Progenitor cell of endocrine pancreas (in vitro differentiated cells): ENCODE measurements at places on chromosomes 1 and 21. TPM values are rescaled to one million over a fixed set of nuclear protein-coding genes. Genes with fewer than 3 reads are reported as not detected.

Gene PIGR
- total RNA-seq, result not detected in 2 replicates

DNA sequence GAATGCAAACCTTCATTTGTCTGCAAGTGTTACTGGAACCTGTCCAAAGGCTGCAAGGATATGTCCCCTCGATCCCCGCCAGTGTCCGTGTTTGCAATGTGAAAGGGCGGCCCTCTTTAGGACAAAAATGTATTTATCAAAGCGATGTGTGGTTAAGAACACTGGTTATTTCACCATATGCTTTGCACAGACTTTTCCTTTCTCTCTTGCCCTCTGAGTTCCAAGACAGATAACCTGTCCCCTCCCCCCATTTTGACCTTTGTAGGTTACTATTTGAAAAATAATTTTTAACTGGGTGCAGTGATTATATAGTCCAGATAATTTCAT is 1.8 kb downstream of the CHRM3 start:
- no peak for DNase-seq
- peak overlapping the region; percentile 85 for H3K4me3 ChIP-seq
- H3K27me3 ChIP-seq, result peaks cover 92% of the 10 kb centered on the region
- H3K4me1 ChIP-seq, result peaks cover 23% of the 10 kb centered on the region
- H3K36me3 ChIP-seq, result no peaks in the 10 kb centered on the region
- no peak overlapping the region for H3K27ac ChIP-seq

DNA sequence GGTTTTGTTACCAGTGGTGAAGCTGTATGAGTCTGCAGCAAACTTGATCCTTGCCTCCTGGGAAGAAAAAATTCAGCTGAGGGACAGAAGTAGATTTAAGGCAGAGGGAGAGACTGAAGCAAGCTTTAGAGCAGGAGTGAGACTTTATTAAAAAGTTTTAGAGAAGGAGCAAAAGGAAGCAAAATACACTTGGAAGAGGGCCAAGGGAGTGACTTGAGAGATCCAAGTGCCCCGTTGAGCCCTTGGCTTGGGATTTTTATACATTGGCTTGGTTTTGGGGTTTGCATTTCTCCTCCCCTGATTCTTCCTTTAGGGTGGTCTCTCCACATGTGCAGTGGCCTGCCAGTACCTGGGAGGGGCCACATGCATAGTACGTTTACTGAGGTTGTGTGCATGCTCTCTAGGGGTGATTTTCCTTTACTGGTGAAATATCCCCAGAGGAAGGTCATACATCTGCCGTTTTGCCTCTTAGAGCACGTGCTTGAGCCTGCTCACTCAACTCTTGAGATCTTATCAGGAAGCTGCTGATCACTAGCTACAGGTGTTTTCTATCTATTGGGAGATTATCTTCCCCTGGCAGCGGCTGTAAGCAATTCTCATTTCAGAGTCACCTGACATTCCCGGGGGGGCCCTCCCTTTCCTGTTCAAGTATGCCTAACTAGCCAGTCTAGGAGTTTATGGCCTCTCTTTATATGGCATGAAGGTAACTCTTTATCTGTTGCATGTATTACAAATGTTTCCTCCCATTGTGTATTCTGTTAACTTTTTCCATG is 20.3 kb downstream of the FASLG start:
- no peaks in the 10 kb centered on the region for H3K27me3 ChIP-seq
- peaks cover 12% of the 10 kb centered on the region for H3K4me1 ChIP-seq

DNA sequence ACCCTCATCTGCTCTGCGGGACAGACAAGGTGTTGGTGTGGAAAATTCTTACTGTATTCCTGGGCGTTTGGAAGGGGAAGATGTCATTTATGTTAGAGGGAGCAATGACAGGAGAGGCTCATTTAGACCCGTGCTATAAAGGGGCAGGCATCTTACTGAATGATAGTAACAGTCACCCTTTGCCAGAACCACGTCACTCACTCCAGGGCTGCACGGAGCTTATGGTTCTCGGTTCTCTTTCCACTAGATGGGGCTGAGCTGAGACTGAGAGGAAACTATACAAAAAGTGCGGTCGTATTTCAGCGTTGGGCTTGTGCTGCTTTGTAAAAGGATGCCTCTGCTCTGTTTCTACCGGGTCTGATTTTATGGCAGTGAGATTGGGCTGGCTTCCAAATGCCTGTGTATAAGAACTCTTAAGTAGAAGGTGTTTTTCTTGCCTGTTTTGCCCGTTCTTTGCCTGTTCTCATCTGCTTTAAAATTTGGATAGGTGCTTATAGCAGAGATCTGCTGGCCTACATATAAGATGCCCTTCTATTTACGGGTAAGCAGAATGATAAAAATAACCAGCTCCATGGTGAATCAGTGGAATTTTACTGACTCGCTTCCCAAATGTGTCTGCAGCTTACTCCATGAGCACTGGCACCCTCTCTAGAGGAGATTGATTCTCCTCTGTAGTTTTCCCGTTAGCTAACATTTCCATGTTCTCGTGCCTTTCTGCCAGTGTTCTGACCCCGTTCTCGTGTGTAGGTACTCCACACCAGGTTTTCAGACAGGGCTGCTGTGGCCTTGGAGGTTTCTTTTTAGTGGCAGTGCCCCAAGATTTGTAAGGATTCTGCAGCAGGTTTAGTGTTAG is 55.9 kb downstream of the MRPS6 start:
- no peak for DNase-seq
- peaks cover 24% of the 10 kb centered on the region for H3K4me1 ChIP-seq
- H3K27me3 ChIP-seq, result no peaks in the 10 kb centered on the region
- no peak overlapping the region for H3K4me3 ChIP-seq
- H3K36me3 ChIP-seq, result peaks cover 21% of the 10 kb centered on the region

- no peak overlapping the region for H3K4me3 ChIP-seq
- DNase-seq, result no peak
- H3K27me3 ChIP-seq, result no peaks in the 10 kb centered on the region
Observed at GRCh38 chr1:221626041-221626440, 115.8 kb downstream of the DUSP10 start.

Gene KIAA1614
- total RNA-seq, result 2.1 and 2.5 TPM in 2 replicates

Gene IFI16
- total RNA-seq, result 8.9 and 9.5 TPM in 2 replicates

GRCh38 chr21:34679051-34679450 is 10.3 kb downstream of the CLIC6 start:
- no peak overlapping the region for H3K27ac ChIP-seq
- no peak for DNase-seq
- no peak overlapping the region for H3K4me3 ChIP-seq
- H3K27me3 ChIP-seq, result no peaks in the 10 kb centered on the region

DNA sequence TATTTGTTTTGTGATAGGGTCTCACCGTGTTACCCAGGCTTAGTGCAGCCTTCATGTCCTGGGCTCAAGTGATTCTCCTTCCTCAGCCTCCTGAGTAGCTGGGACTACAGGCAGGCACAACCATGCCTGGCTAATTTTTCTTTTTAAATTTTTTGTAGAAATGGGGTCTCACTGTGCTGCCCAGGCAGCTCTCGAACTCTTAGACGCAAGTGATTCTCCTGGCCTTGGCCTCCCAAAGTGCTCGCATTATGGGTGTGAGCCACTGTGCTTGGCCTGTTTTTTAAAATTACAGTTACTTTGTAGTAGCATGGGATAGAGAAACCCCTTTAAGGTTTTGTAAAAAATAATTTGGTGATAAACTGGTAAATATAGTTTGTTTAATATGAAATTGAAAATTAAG is 69.9 kb downstream of the RPS6KC1 start:
- DNase-seq, result no peak
- no peaks in the 10 kb centered on the region for H3K36me3 ChIP-seq
- no peak overlapping the region for H3K27ac ChIP-seq
- peaks cover 19% of the 10 kb centered on the region for H3K4me1 ChIP-seq
- no peaks in the 10 kb centered on the region for H3K27me3 ChIP-seq
- no peak overlapping the region for H3K4me3 ChIP-seq

- H3K36me3 ChIP-seq, result no peaks in the 10 kb centered on the region
- no peak overlapping the region for H3K4me3 ChIP-seq
- H3K4me1 ChIP-seq, result no peaks in the 10 kb centered on the region
- H3K27ac ChIP-seq, result no peak overlapping the region
- no peaks in the 10 kb centered on the region for H3K27me3 ChIP-seq
Observed at GRCh38 chr1:76186554-76187170, 112.1 kb downstream of the ST6GALNAC3 start.

Gene AVPR1B
- total RNA-seq, result 0.60 TPM in 1 of 2 replicates, not detected in the other

DNA sequence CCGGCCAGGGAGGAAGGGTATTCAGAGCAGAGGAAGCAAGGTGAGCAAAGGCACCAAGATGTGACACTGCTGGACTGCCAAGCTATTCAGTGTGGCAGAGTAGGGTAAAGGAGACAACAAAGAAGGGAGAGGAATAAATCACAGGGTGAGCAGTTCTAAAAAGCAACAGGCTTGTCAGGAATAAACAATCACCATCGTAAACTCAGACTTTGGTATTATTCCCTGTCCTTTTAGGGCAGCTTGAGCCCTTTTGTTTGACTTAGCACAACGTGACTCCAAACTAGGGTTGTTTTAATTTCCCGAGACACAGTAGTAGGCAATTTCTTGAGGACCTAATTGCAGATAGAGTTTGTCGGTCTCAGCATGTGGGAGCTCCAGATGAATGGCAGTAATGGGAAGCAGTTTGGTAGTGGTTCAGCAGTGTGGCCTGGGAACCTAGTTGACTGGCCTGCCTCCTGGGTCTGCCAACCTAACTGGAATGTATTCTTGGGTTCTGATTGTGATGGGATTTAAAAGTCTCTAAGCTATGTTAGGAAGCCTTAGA is 4.3 kb downstream of the CR1L start:
- no peak overlapping the region for H3K4me3 ChIP-seq
- no peaks in the 10 kb centered on the region for H3K27me3 ChIP-seq
- no peak for DNase-seq
- peaks cover 26% of the 10 kb centered on the region for H3K4me1 ChIP-seq
- peak overlapping the region; percentile 53 for H3K27ac ChIP-seq

DNA sequence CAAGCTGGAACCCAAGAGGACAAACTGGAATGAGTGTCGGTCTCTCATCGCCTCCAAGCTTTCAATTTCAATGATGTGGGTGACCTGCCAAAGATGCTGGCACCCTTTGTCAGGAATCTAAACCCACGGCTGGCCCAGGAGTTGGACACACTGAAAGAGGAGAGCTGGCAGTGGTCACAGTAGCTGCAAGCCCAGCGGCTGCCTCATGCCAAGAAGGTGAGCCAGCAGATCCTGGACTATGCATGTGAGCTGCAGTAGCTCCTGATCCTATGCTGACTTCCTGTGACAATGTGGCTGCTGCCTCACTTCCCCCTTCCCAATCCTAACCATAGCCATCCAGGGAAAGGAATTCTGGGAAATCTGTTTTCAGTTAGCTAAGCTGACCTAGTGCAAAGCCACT is 117.0 kb upstream of the VAV3 start:
- no peak for DNase-seq
- no peak overlapping the region for H3K4me3 ChIP-seq
- H3K27ac ChIP-seq, result no peak overlapping the region
- peaks cover 9% of the 10 kb centered on the region for H3K27me3 ChIP-seq

GRCh38 chr21:28910280-28910887 is 82.3 kb downstream of the LTN1 start:
- DNase-seq, result no peak
- no peaks in the 10 kb centered on the region for H3K4me1 ChIP-seq
- no peak overlapping the region for H3K4me3 ChIP-seq
- no peaks in the 10 kb centered on the region for H3K36me3 ChIP-seq

DNA sequence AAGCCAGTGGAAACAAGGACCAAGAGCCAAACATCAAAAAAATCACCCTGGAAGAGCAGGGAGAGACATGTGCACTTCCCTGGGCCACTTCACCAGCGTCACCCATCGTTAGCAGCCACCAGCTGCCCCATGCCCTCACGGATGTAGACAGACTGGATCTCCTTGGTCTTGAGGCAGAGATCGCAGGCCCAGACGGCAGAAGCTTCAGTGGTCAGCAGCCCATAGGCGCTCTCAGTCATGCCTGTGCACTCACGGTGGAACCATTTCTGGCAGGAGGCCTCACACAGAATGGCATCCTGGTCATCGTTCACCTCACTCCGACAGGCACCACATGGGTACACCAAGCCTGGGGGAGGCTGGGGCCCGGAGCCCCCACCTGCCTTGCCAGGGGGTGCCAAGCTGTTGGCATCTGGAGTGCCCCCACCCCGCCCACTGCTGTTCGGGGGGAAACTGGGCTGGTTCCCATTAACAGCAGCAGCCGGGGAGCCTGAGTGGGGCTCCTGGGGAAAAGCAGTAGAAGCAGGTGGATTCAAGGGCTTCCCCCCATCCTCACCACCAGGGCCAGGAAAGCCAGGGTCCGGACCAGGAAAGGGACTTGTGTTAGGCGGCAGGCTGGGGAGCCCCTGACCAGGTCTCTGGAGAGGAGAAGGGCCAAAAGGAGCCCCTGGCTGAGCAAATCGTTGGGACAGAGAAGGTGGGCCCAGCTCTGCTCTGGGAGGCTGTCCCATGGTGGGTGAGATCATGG is 2.7 kb downstream of the PYGO2 start:
- peaks cover 2% of the 10 kb centered on the region for H3K36me3 ChIP-seq
- peak overlapping the region; percentile 16 for H3K4me3 ChIP-seq
- H3K4me1 ChIP-seq, result peaks cover 41% of the 10 kb centered on the region
- no peak overlapping the region for H3K27ac ChIP-seq

DNA sequence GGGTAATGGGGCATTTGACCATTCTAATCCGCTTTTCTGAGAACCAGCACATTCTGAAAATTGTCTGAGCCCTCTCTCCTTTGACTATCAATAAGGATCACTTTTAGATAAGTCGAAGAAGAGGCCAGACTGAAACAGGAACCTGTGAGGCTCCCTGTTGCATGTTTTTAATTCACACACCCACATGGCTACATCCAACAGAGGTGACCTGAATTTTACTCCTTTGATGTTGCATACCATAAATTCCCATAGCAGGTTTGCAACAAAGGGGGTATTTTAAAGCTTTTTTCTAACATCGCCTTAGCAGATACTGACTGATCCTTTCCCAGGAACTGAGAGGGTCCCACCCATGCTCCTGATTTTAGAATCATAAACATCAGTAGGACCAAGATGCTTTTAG is 450.8 kb downstream of the USP25 start:
- DNase-seq, result no peak
- no peaks in the 10 kb centered on the region for H3K27me3 ChIP-seq
- peaks cover 24% of the 10 kb centered on the region for H3K4me1 ChIP-seq
- H3K4me3 ChIP-seq, result no peak overlapping the region
- no peaks in the 10 kb centered on the region for H3K36me3 ChIP-seq

GRCh38 chr1:220954321-220955075 is 75.3 kb downstream of the HLX start:
- no peak overlapping the region for H3K4me3 ChIP-seq
- DNase-seq, result no peak
- H3K27ac ChIP-seq, result no peak overlapping the region
- no peaks in the 10 kb centered on the region for H3K4me1 ChIP-seq
- H3K36me3 ChIP-seq, result peaks cover 2% of the 10 kb centered on the region

DNA sequence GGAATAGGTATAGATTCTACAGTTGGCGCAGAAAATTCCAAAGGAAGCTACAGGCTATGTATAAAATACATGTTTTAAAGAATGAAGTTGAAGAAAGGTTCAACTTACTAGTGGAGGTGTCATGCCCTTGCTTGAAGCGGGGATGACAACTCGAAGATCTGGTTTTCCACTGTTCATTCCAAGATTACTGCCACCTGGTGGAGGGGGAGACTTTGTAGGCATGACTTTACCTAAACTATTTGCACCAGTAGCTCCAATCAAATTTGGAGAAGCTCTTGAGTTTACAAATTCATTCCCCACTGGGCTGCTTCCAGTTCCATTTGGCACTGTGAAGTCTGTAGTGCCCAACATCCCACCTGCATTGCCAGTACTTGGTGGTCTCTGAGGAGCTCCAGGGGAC is 81.7 kb downstream of the AXDND1 start:
- H3K4me1 ChIP-seq, result peaks cover 2% of the 10 kb centered on the region
- H3K27me3 ChIP-seq, result no peaks in the 10 kb centered on the region
- H3K27ac ChIP-seq, result no peak overlapping the region

- no peak overlapping the region for H3K4me3 ChIP-seq
- no peak overlapping the region for H3K27ac ChIP-seq
- H3K36me3 ChIP-seq, result no peaks in the 10 kb centered on the region
Observed at GRCh38 chr1:12152113-12152891, 14.5 kb upstream of the TNFRSF1B start.

Gene F3
- 84.9 and 95.0 TPM in 2 replicates for total RNA-seq

- no peak for DNase-seq
- H3K4me1 ChIP-seq, result peaks cover 19% of the 10 kb centered on the region
- H3K36me3 ChIP-seq, result no peaks in the 10 kb centered on the region
- H3K27ac ChIP-seq, result peak overlapping the region; percentile 26
- no peak overlapping the region for H3K4me3 ChIP-seq
Observed at GRCh38 chr1:202037706-202038296, 27.4 kb downstream of the ELF3 start.
